ENCODE measurements at places on chromosomes 11 and 22.

DNA sequence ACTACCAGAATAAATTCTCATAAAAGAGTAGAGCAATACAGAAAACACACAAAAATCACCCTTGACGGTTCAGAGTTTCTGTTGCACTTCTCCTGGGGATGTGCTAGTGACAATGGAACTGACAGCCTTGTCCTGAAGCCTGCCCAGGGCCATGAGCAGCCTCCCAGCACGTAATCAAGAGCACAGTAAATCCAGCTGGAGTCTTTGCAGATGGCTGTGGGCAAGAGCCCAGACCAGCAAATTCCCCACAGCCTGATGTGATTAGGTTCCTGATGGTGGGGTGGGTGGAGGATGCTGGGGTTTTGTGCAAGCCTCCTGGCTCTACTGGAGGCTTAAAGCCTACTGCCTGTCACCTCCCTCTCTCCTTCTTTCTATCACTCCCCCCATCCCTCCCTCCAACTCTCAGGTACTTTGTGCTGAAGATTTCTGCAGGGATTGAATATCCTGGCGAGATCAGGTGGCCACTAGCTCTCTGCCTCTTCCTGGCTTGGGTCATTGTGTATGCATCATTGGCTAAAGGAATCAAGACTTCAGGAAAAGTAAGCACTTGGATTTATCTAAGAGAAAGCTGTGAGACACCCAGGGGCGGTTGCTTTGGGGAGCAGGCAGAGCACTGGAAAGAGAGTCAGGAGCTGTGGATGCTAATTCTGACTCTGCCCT is 18.1 kb downstream of the SLC6A5 start:
- DNase-seq = no peak

DNA sequence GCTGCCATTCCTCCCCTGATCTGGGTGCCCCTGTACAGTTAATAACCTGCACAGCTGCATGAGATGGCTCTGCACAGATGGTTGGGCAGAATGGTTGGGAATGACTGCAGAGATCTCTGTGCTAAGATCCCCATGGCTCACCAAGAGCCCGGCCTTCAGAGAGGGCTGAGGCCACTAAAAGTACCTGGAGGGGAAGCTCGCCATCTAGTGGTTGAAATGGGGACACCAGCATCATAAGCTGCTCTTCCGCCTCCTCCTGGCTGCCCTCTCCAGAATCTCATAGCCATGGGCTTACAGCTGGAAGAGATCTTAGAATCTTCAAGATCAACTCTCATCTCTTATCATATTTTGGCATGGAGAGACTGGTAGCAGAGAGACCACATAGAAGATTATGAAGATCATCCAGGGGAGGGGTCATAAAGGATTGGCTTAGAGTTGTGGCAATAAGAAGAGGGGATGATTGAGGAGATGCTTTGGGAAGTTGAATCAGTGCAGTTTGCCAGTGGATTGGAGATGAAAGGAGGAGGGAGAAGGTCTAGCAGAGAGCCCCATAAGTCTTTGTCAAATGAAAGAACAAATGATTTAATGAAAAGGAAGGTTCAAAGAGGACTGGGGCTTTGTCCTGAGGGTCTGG is 22.0 kb upstream of the TLCD5 start:
- peak; percentile 61 for DNase-seq

DNA sequence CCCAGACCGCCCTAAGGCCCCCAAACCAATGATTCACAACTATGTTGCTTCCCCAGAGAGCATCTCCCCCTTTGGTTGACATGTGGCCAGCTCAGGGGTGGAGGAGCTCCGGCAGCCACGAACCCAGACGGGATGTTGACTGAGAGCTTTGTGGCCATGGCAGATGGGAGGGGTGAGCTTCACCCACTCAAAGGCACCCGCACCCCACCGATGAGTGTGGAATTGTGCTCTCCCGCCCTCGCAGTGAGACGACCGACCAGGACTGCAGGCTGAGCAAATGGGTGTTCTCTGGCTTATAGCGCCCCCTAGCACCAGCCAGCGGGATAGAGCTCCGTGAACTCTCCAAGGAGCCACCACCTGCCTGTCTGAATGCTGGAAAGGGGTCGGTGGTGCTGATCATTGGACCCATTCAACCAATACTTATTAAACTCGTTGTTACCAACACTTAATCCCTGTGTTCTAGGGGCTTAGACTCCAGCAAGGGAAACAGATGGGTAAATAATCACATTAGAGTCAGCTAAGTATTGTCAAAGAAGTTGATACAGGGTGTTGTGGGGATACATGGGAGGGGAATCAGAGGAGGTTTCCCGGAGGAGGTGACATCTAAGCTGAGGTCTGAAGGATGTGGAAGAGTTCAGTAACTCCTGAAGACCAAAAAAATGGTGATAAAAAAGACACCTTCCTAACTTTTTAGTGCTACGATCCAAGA is 4.5 kb upstream of the TIMP3 start:
- DNase-seq = peak; percentile 34

DNA sequence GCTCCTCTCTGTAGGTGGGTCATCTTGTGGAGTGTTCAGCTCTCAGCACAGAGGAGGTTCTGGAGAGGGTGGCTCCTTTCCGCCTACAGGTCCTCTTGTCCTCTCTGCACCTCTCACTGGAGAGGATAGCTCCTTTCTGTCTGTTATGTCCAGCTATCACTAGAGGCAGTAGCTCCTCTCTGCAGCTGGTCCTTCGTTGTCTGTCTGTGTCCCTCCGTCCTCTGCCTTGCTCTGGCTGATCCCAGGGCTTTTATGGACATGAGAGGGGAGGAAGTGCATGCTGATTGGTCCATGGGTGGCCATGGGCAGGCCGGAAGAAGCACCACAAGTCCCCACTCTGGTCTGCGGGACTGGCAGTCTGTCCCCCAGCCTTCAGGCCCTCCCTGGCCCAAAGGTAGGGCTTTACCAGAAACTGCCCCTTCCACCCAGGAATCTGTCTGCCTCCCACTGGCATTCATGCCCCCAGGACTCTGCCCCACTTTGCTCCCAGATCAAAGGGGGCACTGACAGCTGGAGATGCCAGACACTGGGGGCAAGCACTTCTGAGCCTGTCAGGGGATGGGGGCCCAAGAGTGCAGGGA is 38.6 kb upstream of the CALCB start:
- DNase-seq = no peak

DNA sequence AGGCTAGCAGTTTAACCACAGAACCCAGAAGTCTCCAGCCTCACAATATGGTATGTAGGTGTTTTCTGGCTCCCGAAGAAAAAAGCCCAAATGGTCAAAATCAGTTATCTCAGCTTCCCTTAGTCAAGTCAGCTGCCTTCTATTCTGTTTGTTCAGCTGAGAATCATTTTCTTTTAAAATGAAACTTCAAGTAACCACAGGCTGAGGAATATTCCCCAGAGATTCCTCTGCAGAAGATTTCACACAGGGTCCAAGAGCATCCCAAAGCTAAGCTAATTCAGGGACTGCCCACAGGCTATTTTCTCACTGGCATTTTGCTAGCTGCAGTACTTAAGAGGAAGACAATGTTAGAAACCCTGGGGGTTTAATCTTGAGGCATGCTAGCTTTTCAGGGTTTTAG is 977.0 kb upstream of the CHORDC1 start:
- DNase-seq = no peak

GRCh38 chr11:110134110-110134509 is 40.9 kb downstream of the ZC3H12C start:
- no peak for DNase-seq

- DNase-seq = peak; percentile 45
Measured at GRCh38 chr11:3859373-3859881, 4.0 kb downstream of the STIM1 start.

DNA sequence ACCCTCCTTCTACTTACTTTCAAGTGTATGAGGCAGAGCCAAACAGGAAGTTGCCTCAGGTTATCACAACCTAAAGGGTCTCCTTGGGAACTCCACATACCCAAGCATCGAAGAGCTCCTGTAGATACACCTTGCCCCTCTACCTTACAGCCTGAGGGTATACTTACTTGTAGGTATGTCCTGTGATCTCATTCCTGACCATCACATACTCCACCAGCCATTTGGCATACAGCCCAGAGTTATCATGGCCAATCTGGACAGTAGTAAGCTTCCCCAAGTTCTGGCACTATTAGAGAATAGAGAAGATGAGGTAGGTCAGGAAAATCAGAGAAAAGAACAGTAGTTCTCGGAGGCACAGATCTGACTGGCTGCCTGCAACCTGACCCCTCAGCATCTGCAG is 53.4 kb upstream of the SCUBE2 start:
- no peak for DNase-seq

GRCh38 chr11:128720522-128720985 is 26.7 kb downstream of the FLI1 start:
- no peak for DNase-seq

GRCh38 chr11:16239141-16240105 is 116.9 kb downstream of the SOX6 start:
- no peak for DNase-seq

DNA sequence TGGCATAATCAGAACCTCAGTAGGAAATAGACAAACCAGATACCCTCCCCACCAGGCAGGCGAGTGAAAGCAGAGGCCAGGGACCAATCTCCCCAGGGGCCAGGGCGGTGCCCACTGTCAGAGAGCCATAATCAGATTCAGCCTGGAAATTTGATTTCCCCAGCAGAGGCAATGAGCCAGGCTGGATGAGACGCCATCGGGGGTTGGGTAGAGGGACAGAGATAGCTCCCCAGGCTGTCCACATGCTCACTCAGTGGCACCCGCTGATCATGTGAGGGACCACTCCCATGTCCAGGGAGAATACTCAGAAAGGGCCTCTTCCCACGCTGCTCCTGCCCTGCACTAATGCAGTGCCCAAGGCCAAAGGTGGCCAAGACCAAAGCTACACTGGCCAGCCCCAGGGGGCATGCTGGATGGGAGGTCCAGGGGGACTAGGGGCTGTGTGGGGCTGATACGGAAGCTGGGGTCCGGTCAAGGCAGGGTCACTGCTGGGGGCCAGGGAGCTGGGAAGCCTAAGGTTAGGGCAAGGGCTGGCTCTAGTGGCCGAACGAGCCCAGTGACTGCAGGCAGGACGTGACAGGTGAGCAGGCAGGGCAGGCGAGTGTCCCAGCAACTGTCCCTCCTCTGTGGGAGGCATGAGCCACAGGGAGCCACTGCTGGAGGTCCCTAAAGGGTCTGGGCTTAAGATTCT is 19.8 kb downstream of the ARVCF start:
- DNase-seq = no peak

- no peak for DNase-seq
Measured at GRCh38 chr11:116472651-116473050, 300.1 kb downstream of the BUD13 start.

- DNase-seq = no peak
Measured at GRCh38 chr11:46299451-46299961, 22.0 kb downstream of the CREB3L1 start.

GRCh38 chr22:36548606-36549005 is 19.6 kb upstream of the EIF3D start:
- no peak for DNase-seq

- peak; percentile 33 for DNase-seq
Measured at GRCh38 chr11:94139416-94139815, 10.8 kb downstream of the PANX1 start.

DNA sequence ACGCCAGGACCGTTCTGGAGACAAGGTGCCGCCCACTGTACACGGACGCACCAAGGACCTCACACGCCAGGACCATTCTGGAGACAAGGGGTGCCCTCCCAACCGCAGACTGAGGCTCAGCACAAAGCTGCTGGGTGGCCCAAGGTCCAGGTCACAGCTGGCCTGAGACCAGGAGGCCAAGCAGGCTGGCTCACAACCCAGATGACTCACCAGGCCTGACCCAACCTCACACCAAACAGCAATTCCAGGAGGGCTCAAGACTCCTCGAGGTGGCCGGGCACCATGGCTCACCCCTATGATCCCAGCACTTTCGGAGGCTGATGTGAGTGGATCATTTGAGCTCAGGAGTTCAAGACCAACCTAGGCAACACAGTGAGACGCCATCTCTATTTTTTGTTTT is 14.8 kb downstream of the BRD1 start:
- no peak for DNase-seq

GRCh38 chr11:18490736-18491485 is 35.3 kb downstream of the LDHAL6A start:
- DNase-seq = no peak

- DNase-seq = no peak
Measured at GRCh38 chr11:35682230-35683173, 19.9 kb downstream of the TRIM44 start.

DNA sequence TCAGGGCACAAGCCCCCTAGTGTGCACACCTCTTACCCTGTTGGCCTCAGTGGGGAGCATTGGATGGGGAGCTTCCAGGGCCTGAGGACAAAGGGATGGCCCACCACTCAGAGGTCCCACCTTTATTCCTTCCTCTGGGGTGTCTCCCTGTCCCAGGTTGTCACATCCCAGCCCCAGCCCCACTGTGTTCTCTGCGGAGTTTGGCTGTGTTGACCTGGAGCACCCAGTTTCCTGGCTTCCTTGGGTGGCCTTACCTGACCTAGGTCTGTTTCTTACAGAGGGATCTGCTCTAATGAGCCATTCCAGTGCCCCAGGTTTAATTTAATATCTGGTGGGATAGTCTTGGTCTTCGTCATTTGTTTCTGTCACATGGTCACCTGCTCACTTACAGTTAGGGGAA is 38.8 kb upstream of the HORMAD2 start:
- no peak for DNase-seq

GRCh38 chr11:23974051-23974450 is 522.8 kb upstream of the LUZP2 start:
- DNase-seq = no peak

GRCh38 chr22:26906464-26906863 is 249.1 kb downstream of the MIAT start:
- DNase-seq = no peak

DNA sequence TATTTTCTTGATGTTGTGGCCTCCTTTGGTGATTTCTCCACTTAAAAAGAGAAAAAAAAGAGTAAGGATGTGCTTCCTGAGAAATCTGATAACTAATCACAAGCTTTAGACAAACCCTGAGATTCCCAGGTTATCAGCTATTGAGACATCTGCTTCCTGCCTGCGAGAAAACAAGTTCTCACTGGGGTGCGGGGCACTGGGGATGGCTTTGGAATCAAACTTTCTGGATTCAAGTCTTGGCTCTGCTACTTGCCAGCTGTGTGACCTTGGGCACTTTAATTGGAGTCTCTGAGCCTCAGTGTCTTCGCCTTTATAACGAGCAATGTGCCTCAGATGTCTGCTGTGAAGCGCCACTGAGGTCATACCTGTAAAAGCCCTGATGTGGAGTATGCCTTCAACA is 152.5 kb upstream of the NAV2 start:
- no peak for DNase-seq

- DNase-seq = no peak
Measured at GRCh38 chr22:41920271-41920976, 5.5 kb upstream of the SHISA8 start.

DNA sequence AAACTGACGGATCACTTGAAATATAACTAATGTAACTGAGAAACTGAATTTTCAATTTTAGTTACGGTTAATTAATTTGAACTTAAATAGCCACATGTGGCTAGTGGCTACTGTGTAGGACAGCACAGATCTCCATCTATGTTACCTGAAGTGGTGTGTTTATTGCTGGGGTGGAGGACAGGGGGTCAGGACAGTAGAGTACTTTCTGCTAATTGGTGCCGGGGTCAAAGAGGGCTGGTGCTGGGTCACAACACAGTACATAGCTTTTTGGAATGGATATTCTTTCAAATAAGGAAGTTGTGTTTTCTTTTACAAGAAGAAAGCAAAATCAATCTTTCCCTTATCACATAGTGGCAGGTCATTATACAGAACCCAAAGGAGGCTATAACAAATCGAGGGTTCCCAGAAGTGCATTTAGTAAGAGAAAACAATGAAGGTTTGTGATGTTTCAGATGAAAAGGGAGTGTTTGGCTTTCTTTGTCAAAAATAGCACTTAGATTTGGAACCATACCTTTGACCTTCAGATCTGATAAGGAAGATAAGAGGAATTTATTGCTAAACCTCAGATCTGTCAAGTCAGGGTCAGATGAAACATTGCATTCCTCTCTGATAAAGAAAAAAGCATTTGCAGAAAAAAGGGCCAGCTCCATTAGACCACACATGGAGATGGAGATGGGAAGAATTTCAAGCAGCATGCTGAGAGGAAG is 384.5 kb downstream of the AASDHPPT start:
- DNase-seq = peak; percentile 21
